Naive thymus-derived CD4-positive, alpha-beta T cell (primary cell): ENCODE measurements at places on chromosomes 13 and 19. TPM values are rescaled to one million over a fixed set of nuclear protein-coding genes. Genes with fewer than 3 reads are reported as not detected.

Gene ZNF229
- 0.45 TPM for total RNA-seq

DNA sequence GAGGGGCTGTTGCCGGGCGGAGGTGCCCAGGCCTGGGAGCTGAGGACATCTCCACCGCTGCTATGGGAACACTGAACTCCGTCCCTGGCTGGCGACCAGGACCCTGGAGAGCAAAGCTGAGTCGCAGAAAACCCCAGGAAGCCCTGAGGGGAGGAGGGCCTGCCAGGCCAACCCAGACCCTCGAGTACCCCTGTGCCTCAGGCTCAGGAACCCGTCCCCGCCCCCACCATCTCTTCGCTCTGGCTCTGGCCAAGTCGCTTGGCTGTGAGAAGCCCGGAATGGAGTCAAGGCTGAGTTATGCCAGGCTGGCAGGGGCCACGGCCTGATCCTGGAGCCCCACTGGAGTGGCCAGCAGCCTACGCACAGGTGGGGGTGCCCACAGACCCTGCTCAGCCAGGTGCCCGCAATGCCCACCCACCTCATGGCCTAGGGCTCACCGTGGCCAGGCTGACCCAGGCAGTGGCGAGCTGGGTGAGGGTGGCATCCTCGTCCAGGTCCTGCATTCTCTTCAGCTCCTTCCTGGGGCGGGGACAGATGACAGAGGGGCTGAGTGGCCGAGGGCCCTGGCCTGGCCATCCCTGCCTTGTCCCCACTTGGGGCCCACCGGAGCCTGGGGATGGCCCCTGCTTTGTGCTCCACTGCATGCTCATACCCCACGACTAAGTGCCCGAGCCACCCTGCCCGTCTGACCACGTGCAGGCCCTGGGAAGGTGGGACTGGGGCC, 8.5 kb upstream of the CERS1 start:
- DNase-seq = no peak
- no peak overlapping the region for H3K27ac ChIP-seq
- peaks cover 4% of the 10 kb centered on the region for H3K36me3 ChIP-seq
- no peaks in the 10 kb centered on the region for H3K4me1 ChIP-seq
- H3K4me3 ChIP-seq = no peak overlapping the region
- H3K27me3 ChIP-seq = no peaks in the 10 kb centered on the region

- no peak for DNase-seq
- no peak overlapping the region for H3K4me3 ChIP-seq
- H3K27me3 ChIP-seq = no peaks in the 10 kb centered on the region
- H3K27ac ChIP-seq = no peak overlapping the region
- H3K4me1 ChIP-seq = no peaks in the 10 kb centered on the region
Observed at GRCh38 chr13:106372199-106373155, 163.0 kb downstream of the EFNB2 start.

DNA sequence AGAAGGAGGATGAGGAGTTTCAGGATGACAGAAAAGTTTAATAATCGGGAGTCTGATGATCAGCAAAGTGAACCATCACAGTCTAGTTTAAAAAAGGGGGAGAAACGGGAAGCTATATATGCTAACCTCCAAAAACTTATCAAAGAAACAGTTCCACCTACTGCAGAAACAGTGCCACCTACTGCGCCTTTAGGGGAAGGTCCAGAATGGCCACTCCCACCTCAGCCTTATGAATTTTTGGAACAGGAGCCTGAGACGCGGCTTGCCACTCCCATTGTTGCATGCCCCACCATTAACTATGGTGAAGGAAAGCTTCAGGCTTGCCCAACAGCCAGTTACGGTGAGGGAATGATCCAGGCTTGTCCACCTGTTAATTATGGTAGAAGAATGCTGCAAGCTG, 929.0 kb downstream of the SLITRK6 start:
- no peak for DNase-seq
- no peak overlapping the region for H3K27ac ChIP-seq
- H3K36me3 ChIP-seq = no peaks in the 10 kb centered on the region
- H3K4me3 ChIP-seq = no peak overlapping the region
- H3K27me3 ChIP-seq = no peaks in the 10 kb centered on the region
- no peaks in the 10 kb centered on the region for H3K4me1 ChIP-seq

Gene CCL25
- total RNA-seq = 2.3 and 2.7 TPM in 2 replicates

- no peak overlapping the region for H3K27ac ChIP-seq
- peaks cover 13% of the 10 kb centered on the region for H3K4me1 ChIP-seq
- peaks cover 2% of the 10 kb centered on the region for H3K27me3 ChIP-seq
- H3K4me3 ChIP-seq = no peak overlapping the region
- H3K36me3 ChIP-seq = no peaks in the 10 kb centered on the region
Observed at GRCh38 chr19:19207637-19208572, 3.9 kb upstream of the NCAN start.

Gene TGFBR3L
- total RNA-seq = 2.3 TPM

DNA sequence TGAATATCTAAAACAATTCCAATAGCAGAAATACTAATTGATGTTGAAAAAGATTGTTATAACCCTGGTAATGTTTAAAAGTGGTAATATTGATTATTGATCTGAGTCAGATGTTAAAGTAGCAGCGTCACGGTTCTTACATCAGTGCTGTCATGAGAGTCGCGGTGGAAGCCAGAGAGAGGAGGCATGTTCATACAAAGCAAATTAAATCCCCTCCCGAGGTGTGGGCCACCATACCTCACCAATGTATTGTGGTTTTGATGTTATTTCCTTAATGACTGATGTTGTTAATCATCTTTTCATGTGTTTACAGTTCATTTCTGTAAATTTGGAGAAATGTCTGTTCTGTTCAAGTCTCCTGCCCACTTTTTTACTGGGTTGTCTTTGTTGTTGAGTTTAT, 11.2 kb downstream of the ZNF317 start:
- no peaks in the 10 kb centered on the region for H3K4me1 ChIP-seq
- no peak for DNase-seq
- no peaks in the 10 kb centered on the region for H3K27me3 ChIP-seq
- H3K4me3 ChIP-seq = no peak overlapping the region
- H3K36me3 ChIP-seq = peaks cover 64% of the 10 kb centered on the region
